Uterus (tissue), 4 donors: ENCODE measurements at places on chromosomes 7 and 10.

DNA sequence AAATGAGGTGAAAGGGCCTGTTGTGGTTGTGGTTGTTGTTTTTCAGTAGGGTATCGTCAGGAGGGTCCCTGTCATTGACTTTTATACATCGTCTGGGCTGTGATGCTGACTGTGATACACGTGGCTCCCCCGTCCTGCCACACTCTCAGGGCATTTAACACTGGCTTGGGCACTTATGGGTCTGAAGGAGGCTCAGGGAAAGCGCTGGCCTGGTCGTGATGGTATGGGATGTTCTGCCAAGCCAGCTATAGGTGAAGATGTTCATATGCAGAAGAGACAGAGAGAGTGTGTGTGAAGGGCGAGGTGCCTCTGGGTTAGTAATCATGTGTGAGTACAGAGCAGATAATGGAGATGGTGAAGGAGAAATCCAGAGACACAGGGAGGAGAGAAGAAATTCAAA is 158.5 kb downstream of the PRPF18 start:
- no peaks in the 10 kb centered on the region for H3K36me3 ChIP-seq
- no peak overlapping the region for H3K27ac ChIP-seq
- no peaks in the 10 kb centered on the region for H3K27me3 ChIP-seq
- no peak for DNase-seq

DNA sequence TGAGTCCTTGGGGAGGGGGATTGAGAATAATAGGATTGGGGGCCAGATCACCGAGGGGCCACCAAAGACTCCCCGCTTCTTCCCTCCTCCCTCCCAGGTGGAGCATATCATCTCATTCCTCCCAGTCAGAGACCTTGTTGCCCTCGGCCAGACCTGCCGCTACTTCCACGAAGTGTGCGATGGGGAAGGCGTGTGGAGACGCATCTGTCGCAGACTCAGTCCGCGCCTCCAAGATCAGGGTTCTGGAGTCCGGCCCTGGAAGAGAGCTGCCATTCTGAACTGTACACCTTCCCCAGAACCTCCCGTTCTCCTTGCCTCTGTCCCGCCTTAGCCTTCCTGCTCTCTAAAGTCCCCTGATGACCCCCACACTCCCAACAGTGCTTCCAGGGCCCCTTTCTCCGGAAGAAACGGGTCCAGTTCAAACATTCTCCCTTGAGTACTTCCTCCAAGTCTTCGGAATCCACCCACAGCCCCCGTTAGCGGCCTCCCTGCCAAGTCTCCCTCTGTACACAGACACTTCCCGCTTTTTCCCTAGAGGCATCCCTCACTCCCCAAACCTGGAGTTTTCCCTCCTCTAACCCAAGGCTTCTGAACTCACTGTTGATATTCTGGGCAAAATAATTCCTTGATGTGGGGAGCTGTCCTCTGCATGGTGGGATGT is 4.1 kb downstream of the FBXO24 start:
- H3K4me1 ChIP-seq = peaks cover 1% of the 10 kb centered on the region
- DNase-seq = no peak
- no peaks in the 10 kb centered on the region for H3K36me3 ChIP-seq
- no peak overlapping the region for H3K4me3 ChIP-seq

- no peak overlapping the region for H3K27ac ChIP-seq
- no peaks in the 10 kb centered on the region for H3K36me3 ChIP-seq
- no peak overlapping the region for H3K4me3 ChIP-seq
These were observed 19.4 kb upstream of the EPHB6 start for GRCh38 chr7:142835487-142835886.

DNA sequence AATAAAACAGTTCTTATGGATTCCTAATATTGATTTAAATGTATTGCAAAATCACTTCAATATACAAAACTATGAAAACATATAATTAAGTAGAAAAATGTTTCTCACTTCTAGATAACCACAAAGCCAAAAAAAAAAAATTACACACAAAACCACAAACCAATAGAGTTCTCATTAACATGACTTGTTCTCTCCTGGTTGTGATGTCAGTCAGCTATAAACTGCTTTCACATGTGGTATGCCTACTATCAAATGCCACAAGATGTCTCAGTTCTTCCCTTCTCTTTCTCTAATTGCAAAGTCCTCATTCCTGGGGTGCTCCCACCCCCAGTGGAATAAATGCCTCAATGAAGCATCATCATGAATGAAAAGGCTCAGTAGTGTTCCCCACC is 16.6 kb downstream of the GNAI1 start:
- peak overlapping the region; percentile 35 for H3K27ac ChIP-seq
- H3K4me3 ChIP-seq = no peak overlapping the region
- H3K4me1 ChIP-seq = peaks cover under 1% of the 10 kb centered on the region
- no peaks in the 10 kb centered on the region for H3K27me3 ChIP-seq
- H3K36me3 ChIP-seq = no peaks in the 10 kb centered on the region

- no peak overlapping the region for H3K27ac ChIP-seq
- no peaks in the 10 kb centered on the region for H3K36me3 ChIP-seq
- H3K4me1 ChIP-seq = no peaks in the 10 kb centered on the region
- no peak for DNase-seq
These were observed 25.8 kb upstream of the LEP start for GRCh38 chr7:128215281-128215680.

GRCh38 chr10:23155169-23155568 is 36.9 kb upstream of the PTF1A start:
- H3K27me3 ChIP-seq = no peaks in the 10 kb centered on the region
- H3K4me3 ChIP-seq = no peak overlapping the region
- no peak overlapping the region for H3K27ac ChIP-seq
- H3K4me1 ChIP-seq = no peaks in the 10 kb centered on the region
- no peaks in the 10 kb centered on the region for H3K36me3 ChIP-seq
- DNase-seq = no peak

DNA sequence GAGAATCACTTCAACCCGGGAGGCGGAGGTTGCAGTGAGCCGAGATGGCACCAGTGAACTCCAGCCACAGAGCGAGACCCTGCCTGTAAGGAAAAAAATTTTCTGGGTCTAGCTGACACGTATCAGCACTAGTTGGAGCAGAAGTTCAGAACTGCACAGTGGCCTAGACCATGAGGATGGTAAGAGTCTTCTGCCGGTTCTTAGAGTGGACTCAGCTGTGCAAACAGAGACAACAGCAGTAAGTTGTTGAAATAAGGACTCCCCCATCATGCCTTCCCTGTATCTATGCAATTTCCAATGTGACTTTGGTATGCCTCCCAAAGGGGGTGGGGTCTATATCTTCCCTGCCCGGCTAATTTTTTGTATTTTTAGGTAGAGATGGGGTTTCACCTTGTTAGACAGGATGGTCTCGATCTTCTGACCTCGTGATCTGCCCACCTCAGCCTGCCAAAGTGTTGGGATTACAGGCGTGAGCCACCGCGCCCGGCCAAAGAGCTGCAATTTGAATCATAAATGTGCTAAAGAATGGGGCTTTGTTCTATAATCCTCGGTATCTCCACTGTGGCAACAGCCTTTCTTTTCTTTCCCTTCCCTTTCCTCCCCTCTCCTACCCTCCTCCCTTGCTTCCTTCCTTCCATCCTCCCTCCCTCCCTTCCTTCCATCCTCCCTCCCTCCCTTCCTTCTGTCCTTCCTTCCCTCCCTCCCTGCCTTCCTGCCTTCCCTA is 14.5 kb upstream of the RNF216 start:
- no peaks in the 10 kb centered on the region for H3K36me3 ChIP-seq
- no peaks in the 10 kb centered on the region for H3K27me3 ChIP-seq
- no peak for DNase-seq
- no peaks in the 10 kb centered on the region for H3K4me1 ChIP-seq
- H3K27ac ChIP-seq = no peak overlapping the region

DNA sequence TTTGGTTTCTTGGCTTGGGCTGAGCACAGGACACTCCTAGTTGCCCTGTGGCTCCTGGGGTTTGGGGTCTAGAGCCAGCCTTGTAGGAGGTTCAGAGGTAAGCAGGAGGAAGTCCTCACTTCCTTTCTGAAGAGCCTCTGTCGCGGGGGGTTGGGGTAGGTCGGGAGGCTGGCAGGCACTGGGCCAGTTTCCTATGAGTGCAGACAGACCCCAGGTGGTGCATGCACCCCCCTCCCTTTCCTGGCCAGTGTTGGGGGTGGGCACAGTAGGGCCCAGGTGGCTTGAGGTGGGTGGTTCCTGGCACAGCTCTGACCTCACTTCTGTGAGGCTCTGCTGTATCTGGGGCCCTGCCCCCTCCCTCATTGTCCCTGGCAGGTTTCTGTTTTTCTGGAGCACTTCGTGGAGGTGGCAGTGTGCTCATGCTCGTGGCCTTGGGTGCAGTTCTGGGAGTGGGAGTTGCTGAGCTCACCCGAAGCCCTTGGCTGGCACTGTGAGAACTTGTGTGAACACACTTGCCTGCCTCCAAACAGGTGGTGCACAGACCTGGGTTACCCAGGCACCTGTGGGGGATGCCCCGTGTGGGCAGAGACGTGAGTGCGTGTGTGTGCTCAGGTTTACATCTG is 1.8 kb downstream of the PALD1 start:
- no peaks in the 10 kb centered on the region for H3K36me3 ChIP-seq
- no peaks in the 10 kb centered on the region for H3K4me1 ChIP-seq
- no peaks in the 10 kb centered on the region for H3K27me3 ChIP-seq
- DNase-seq = no peak
- H3K4me3 ChIP-seq = no peak overlapping the region

DNA sequence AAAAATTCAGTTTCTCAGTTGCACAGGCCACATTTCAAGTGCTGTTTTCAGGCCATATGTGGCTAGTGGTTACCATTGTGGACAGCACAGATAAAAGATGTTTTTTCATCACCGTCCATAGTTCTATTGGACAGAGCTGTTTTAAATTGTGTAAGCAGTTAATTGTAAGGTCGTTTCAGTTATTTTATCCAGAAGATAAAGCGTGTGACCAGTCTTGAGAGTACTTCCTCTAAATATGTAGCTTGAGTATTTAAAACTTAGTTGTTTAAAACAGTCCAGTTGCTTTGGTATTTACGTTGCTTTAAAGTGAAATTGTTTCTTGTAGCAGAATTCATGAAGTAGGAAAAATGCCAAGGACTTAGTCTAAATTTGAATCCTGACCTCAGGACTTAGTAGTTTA is 66.9 kb downstream of the ZNRF2 start:
- no peaks in the 10 kb centered on the region for H3K27me3 ChIP-seq
- H3K4me3 ChIP-seq = no peak overlapping the region
- H3K36me3 ChIP-seq = no peaks in the 10 kb centered on the region
- H3K4me1 ChIP-seq = peaks cover 17% of the 10 kb centered on the region

DNA sequence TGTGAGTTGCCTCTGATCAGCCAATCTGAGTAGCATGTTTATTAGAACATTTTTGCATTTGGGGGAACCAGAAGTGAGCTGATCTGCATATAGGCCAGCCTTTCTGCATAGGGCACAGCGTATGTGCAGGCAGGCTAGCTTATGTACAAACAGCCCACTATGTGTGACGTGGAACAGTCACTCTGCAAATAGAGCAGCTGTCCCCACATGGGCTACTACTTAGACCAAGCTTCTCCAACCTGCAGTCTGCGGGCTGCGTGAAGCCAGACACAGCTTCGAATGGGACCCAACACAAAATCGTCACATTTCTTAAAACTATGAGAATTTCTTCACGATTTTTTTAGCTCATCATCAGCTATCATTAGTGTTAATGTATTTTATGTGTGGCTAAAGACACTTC is 134.1 kb upstream of the FAM20C start:
- no peak for DNase-seq
- H3K4me3 ChIP-seq = no peak overlapping the region
- H3K27ac ChIP-seq = no peak overlapping the region
- no peaks in the 10 kb centered on the region for H3K36me3 ChIP-seq

- H3K4me3 ChIP-seq = no peak overlapping the region
- no peaks in the 10 kb centered on the region for H3K36me3 ChIP-seq
- H3K4me1 ChIP-seq = no peaks in the 10 kb centered on the region
- H3K27me3 ChIP-seq = no peaks in the 10 kb centered on the region
These were observed 837.1 kb downstream of the LRMDA start for GRCh38 chr10:76268530-76268929.

GRCh38 chr7:97357459-97357858 is 240.0 kb downstream of the SDHAF3 start:
- H3K4me3 ChIP-seq = no peak overlapping the region
- H3K27ac ChIP-seq = no peak overlapping the region
- H3K36me3 ChIP-seq = no peaks in the 10 kb centered on the region
- no peaks in the 10 kb centered on the region for H3K27me3 ChIP-seq
- DNase-seq = no peak

DNA sequence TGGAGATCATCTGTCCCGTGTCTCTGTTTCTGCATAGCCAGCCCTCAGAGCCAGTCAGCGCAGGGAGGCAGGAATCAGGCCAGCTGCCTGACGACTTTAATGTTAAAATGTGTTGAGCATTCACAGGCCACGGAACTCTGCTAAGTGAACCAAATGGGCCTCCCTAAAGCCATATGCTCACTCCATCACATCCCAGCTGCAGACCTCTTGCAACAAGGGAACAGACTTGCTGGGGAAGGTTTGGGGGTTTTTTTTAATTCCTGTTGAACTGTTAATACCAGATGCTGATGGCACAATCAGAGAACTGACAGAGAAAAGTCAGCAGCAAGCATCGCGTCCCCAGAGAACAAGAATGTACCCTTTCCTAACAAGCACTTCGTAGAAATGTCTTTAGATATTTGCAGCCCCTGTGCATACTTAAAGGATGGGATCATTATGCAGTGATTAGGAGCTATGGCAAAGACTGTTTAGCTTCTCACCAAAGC is 900.4 kb upstream of the AUTS2 start:
- no peak overlapping the region for H3K4me3 ChIP-seq
- no peak overlapping the region for H3K27ac ChIP-seq
- no peaks in the 10 kb centered on the region for H3K4me1 ChIP-seq
- no peaks in the 10 kb centered on the region for H3K27me3 ChIP-seq
- DNase-seq = no peak

DNA sequence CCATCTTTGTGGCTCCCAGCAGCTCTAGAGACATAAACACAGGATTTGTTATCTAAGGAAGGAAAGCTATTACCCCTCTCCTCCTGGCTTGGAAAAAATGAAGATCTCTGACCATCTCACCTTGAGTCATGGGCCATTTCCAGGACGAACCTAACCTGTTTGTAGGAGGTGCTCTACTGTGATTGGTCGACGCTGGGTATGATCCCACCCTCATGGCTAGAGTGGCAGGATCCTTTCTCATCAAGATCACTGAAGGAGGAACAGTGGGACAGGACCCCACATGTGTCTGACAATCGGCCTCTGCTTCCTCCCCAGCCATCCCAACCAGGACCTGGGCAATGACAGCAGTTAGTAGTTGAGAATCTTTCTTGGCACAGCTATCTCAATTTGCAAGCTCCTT is 144.1 kb downstream of the EMX2 start:
- no peaks in the 10 kb centered on the region for H3K27me3 ChIP-seq
- H3K27ac ChIP-seq = no peak overlapping the region
- DNase-seq = no peak
- H3K4me3 ChIP-seq = no peak overlapping the region
- no peaks in the 10 kb centered on the region for H3K36me3 ChIP-seq

GRCh38 chr7:64630496-64630895 is 35.4 kb upstream of the ZNF107 start:
- H3K27me3 ChIP-seq = no peaks in the 10 kb centered on the region
- H3K27ac ChIP-seq = no peak overlapping the region
- H3K4me3 ChIP-seq = no peak overlapping the region
- H3K36me3 ChIP-seq = no peaks in the 10 kb centered on the region
- H3K4me1 ChIP-seq = no peaks in the 10 kb centered on the region

DNA sequence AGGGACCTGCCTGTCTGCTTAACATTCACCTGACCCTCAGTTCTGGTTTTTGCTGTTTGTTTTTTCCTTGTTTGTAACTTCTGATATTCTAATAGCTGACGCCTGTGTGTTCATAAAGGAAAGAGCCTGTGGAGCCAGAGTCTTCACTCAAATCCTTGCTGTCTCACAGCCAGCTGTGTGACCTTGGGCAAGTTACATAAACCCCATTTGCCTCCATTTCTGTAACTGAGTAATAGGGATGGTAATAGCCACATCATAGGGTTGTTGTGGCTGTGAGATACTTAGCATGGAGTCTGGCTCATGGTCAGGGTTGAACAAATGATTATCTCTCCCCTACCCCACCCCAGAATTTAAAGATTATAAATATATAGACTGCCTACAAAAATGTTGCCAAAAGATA is 27.0 kb downstream of the WBP1L start:
- no peak overlapping the region for H3K4me3 ChIP-seq
- H3K27ac ChIP-seq = peak overlapping the region; percentile 31
- no peak for DNase-seq
- no peaks in the 10 kb centered on the region for H3K36me3 ChIP-seq
- peaks cover 13% of the 10 kb centered on the region for H3K4me1 ChIP-seq
